ENCODE measurements at places on chromosomes 11 and 22. TPM values are rescaled to one million over a fixed set of nuclear protein-coding genes. Genes with fewer than 3 reads are reported as not detected.

Gene CARNS1
- total RNA-seq: 0.20 TPM

Gene NXPE1
- total RNA-seq: not detected

Gene RAB1B
- total RNA-seq: 145 TPM

Gene C11orf97
- total RNA-seq: not detected

Gene TMEM218
- total RNA-seq: 14.3 TPM

Gene FAM111B
- 9.6 TPM for total RNA-seq

Gene RIC8A
- total RNA-seq: 60.3 TPM

DNA sequence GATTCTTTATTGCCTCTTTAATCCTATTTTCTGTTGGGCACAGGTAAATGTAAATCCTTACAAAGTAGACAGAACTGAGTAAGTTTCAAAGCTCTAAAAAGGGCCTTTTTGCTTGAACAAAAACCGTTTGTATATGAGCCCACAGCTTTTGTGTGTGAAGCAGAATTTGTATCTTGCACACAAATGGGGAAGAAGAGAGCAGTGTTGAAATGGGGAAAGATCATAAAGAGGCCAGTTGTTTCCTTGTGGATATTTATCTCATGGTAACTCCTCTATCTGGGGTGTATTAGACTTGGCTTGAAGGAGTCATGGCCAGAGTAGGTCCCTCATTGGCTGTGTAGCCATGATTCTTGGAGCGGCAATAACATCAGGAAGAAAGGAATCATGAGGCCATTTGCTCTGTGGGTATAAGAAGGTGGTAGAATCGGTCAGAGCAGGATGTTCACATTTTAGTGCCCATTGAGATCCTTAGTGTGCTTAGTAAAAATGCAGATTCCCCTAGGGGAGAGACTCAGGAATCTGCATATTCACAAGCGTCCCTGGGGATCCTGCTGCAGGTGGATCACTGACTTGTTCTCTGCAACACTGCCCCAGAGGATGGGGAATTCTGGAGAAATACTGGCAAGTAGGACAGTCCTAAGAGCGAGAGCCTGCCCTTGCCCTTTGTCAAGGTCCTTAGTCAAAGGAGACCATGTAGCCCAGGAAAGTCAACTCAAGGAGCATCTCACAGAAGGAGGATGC, 126.5 kb downstream of the LDLRAD3 start:
- ATAC-seq: no peak

DNA sequence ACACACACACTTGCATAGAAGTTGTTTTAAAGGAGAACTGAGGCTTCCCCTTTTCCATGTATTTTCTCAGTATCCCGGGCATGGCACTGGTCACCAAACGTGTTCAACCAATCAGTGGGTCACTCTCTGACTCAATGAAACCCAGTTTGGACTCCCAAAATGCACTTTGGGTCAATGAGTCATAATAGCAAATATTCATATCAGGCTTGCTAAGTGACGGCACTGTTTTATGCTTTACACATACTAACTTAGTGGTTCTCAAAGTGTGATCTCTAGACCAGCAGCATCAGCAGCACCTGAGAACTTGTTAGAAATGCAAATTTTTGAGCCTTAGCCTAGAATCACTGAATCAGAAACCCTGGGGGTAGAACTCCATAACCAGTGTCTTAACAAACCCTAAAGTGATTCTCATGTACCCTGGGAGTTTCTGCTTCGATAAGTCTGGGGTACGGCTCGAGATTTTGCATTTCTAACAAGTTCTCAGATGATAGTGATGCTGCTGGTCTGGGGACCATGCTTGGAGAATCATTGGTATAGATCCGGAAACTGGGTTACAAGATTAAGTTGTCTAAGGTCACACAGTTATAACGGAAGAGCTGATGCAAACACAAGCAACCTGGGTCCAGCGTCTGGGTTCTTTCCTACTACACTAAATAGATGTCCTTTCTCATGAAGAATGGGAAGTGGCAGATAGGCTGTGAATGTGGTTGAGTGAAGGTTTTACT, 35.6 kb downstream of the ETS1 start:
- peak; percentile 38 for ATAC-seq

DNA sequence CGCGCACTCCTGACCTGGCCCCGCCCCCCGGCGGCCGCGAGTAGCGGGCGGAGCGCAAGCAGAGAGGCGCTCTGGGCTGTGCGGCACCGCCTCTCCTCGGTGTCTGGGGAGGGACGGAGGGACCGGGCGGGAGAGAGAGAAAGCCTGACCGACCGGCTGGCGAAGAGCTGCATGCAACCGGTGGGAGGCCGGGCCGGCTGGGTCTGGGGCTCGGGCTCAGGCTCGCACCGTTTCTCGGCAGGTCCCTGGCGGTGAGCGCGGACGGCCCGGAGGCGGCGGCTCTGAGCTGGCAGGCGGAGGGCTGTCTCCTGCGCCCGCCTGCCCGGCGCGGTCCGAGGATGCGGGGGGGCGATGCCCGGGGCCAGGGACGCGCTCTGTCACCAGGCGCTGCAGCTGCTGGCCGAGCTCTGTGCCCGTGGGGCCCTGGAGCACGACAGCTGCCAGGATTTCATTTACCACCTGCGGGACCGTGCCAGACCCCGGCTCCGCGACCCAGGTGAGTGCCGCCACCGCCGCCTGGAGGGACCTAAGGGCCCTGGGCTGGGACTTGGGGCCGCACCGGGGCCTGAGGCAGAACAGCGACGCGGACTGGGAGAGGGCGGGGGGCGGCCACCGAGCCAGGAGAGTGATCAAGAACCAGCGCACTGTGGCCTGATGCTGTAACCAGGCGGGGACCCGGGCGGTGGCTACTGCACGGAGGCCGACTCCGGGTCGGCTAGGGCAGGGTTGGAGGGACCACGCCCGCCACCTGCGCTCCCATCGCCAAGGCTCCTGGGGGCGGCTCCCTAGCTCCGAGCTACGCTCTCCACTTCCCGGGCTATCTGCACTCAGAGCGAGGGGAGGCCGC, at the start of gene SYT9:
Gene SYT9 (plus strand): TSS at position 69 of the 847 bp plus-strand sequence. CDS start 283 bp downstream, at position 352.
- ATAC-seq: peak; percentile 71

DNA sequence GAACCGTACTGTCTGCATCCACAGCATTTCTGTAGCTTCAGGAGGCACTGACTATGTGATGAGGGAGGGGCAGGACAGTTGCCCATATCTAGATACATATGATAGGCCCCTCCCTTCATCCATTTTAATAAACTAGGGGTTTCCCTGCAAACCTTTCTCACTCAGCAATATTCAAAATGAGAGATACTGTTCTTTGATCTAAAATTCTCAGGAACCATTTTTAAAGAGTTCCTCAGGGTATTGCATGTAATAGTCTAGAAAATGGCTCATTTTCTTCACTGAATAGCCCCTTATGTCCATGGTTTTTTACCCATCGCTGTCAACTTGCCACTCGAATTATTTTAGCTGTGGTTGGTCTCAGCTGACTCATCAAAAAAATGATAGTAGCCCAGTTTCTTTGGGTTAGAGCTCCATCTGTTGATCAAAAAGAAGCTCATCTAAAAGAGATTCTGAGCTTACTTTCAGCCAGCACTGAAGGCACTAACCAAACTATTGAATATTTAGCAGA, 37.0 kb upstream of the DNAJB7 start:
- ATAC-seq: peak; percentile 59

DNA sequence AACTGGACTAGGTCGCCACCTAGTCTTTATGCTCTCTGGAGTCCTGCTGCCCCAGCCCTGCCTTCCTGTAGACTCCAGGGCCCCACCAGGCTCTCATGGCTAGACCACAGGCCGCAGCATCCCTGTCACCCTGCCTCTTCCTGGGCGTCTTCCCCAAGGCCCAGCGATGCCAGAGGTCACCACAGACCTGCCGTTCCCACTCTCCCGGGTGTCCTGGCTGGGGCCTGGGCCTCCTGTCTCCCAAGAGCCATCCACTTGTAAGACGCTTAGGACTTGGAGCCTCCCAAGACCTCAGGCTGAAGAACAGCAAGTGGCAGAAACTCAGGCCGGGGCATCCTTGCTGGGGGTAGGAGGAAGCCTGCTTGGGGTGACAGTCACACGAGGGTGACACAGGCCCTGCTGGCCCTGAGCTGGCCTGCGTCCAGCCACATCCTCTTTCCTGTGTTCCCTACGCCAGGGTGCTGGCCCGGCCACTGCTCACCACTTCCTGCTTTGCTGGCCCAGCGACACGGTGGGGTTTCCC, 2.0 kb upstream of the TCIRG1 start:
- no peak for ATAC-seq

- peak; percentile 17 for ATAC-seq
Measured at GRCh38 chr22:49677495-49677889, 150.2 kb downstream of the BRD1 start.

GRCh38 chr11:57277845-57278720, 41.0 kb upstream of the APLNR start:
- ATAC-seq: peak; percentile 50

DNA sequence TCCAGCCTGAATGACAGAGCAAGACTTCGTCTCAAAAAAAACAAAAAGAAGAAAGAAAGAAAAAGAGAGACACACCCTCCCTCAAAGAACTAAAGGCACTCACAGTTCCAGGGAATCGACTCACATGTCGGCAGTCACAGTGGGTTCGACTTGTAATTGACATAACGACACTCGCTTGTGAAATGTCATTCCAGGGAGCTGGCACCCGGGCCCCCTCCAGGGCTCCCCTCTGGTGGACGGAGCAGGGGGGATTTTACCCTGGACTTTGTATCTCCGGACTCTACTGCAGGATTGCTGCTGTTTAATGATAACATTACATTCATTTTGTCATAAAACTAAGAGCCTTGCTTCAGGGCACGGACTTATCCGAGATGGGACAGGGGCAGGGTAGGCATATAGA, 18.2 kb downstream of the NFAM1 start:
- no peak for ATAC-seq

DNA sequence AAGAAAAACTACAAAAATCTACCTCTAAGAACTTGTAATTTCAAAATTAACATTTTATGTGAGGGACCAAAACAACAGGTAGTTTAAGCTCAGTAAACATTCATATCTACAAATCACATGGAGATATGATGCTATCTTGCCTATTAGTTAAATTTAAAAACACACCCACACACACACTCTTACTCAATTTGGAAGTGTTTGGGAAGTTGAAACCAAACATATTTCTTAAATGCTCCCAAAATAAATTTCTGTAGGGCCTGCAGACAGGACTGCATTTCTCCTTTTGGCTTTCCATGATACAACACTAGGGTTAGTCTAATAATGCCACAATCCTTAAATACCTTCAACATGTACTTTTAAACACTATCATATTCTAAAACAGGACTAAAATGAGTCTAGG, 7.0 kb downstream of the PITPNB start:
- no peak for ATAC-seq

- ATAC-seq: no peak
Measured at GRCh38 chr22:37967637-37968451, 14.3 kb downstream of the POLR2F start.

DNA sequence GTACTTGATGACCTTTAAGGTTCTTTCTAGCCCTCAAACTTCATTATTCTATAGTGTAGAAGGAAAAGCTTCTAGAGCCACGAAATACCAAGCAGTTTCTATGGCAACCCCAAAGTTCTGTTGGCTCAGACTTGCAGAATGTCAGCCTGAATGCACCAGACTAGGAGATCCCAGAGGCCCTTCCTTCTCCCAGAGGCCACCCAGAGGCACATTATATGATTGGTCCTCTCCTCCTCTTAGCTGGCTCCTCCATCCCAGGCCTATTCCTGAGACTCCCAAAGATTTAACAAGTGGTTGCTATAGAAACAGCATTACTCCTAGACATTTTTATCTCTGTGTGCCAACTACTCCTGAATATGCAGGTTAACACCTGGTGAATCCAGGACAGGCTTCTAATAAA, 69.2 kb upstream of the CCDC90B start:
- ATAC-seq: no peak

DNA sequence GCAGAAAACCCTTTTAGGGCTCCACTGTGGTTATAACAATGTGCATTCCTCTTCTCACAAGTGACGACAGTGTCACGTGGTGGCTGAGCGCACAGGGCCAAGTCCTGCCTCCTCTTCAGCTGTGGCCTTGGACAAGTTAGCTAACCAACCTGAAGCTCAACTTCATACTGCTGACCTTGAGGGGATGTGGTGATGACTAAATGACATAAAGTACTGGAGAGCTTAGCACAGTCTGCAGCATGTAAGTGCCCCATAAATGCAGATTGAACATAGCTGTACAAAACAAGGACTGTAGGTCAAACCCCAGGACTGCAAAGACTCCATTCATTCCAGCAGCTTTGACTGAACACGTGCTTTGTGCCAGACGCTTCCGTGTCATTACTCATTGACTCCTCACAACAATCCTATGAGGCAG, 20.1 kb upstream of the MRGPRX2 start:
- peak; percentile 87 for ATAC-seq

- no peak for ATAC-seq
Measured at GRCh38 chr11:31375879-31376278, 6.2 kb downstream of the DNAJC24 start.

DNA sequence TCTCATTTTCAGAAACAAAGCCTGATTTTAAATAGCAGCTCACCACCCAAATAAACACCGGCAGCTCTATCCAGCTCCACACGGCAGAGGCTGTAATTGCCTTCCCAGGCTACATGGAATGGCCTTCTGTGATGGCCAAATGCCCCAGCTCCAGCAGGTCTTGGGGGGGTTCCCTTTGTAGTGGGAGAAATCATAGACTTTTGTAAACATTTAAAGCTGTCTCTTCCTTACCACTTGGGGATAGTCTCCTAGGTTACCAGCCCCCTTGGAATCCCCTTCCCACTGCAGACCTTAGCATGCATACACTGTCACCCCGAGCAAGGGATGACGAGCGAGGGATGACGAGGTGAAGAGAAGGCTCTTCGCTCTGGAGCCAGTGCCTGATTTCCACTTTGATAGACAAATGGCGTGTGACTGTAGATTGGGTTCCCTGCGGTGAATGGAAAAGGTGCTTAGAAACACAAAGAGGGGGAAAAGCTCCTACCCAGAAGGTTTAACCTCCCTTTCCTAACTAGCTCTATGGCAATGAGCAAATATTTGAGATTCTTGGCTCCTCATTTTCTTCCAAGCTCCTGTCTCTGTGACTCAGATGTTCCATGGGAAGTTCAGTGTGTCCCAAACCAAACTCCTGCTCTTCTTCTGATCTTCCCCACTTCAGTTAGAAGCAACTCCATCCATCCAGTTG, 108.0 kb upstream of the CADM1 start:
- no peak for ATAC-seq

DNA sequence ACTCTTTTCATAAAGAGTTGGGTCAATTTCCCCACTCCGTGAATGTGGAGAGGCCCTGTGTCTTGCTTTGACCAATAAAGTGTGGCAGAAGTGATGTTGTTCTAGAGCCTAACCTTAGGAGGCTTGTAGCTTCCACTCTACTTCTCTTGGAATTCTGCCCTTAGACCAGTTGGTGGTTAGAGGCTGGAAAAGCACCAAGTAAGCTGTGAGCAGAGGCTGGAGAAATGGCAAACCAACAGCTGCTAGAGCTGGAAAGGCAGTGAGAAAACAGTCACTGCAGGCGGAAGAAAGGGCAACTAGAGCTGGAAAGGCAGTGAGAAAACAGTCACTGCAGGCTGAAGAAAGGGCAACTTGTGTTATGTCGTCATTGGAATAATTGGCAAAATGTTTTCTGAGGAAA, 29.8 kb upstream of the MSANTD2 start:
- ATAC-seq: no peak

GRCh38 chr11:2366276-2366675, 10.8 kb upstream of the CD81 start:
- ATAC-seq: no peak

- ATAC-seq: no peak
Measured at GRCh38 chr11:36395978-36396736, 100.1 kb downstream of the PRR5L start.

- no peak for ATAC-seq
Measured at GRCh38 chr11:108963118-108963517, 298.2 kb downstream of the DDX10 start.

GRCh38 chr11:15349413-15349812, 234.7 kb downstream of the INSC start:
- no peak for ATAC-seq

Measured in esophagus mucosa (tissue), 1 donor.